ENCODE measurements at places on chromosomes 7 and 10.

GRCh38 chr10:72322280-72323058, 32.2 kb downstream of the DNAJB12 start:
- DNase-seq = no peak

DNA sequence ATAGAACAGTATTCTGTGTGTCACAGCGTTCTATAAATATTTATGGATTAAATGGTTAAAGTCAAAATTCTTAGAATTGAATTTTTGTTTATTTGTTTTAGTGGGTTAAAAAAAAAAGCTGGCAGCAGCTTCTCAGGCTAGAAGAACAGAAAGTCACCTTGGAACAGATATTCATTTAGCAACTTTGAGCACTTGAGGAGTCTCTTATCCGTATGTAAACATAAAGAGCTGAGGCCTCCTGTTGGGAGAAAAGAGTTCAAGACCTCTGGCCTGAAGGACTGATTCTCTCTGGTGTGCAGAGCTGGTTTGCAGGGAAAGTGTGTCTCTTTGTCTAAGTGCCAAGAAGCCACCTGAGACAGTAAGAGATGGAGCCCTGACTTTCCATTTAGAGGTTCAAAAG, 109.9 kb downstream of the HERPUD2 start:
- no peak for DNase-seq

DNA sequence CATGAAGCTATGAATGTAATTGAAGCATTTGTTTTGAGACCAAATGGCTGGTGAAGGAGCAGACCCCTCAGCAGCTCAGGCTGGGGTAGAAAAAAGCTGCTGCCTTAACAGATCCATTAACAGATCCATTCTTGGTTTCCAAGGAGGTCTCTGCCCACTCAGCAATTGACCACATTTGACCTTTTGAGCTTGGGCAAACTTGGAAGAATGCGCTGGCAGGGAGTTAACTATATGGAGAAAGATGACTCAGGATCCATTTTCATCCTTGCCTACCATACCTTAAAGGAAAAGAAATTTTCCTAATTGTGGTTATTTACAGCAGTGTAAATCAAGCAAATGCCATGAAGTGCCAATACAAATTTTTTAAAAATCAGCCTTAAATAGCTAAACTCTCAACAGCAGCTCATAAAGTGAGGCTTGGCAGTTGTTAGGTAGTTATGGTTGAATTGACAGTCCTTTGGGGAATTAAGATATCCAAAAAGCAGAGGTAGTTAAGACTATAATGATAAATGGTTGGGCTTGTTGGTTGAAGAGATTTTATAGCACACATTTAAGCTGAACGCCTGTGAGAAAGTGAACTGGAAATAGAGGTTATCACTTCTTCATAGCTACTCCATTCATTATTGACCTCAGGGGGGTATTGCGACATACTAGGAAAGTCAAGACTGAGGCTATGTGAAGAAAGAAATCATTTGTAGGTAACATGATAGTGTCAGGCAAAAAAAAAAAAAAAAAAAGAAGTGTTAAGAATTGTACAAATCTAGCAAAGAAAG, 83.9 kb downstream of the MKX start:
- no peak for DNase-seq

DNA sequence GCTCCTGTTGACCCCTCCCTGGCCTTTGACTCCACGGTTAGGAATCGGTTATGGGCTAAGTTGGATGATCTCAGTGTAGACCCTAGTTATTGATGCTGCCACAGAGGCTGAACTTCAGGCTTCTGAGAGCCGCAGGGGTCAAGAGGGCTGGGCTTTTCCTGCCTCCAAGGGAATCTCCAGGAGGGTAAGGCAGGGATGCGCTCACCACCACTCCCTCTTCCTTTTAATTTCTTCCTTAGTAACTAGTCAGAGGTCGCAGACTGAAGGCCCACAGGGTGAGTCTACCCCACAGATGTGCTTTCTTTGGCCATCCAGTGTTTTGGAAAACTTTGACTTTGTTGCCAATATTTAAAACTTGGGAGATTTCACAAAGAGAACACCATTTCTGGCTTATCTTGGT, 151.0 kb upstream of the TCF7L2 start:
- no peak for DNase-seq

DNA sequence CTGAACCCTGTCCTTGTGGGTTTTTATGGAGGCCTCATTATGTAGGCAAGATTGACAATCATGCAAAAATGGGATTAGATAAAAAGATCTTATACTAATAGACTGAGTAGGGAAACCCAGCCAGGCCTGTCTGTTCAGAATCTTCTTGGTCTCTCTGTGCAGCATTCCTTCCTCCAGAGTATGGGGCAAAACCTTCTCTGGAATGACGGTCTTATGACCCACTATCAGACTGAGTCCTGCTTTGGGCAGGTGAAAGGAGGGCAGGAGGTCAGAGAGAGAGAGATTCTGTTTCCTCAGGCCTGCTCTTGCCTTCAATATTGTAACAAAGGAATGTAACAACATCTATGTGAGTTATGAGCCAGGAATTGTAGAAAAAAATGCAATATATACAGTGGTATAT, 182.6 kb downstream of the DNAJC1 start:
- no peak for DNase-seq

GRCh38 chr7:3568516-3568915, 267.5 kb downstream of the SDK1 start:
- DNase-seq = peak; percentile 52

GRCh38 chr7:98232799-98233198, 19.2 kb downstream of the TECPR1 start:
- no peak for DNase-seq

DNA sequence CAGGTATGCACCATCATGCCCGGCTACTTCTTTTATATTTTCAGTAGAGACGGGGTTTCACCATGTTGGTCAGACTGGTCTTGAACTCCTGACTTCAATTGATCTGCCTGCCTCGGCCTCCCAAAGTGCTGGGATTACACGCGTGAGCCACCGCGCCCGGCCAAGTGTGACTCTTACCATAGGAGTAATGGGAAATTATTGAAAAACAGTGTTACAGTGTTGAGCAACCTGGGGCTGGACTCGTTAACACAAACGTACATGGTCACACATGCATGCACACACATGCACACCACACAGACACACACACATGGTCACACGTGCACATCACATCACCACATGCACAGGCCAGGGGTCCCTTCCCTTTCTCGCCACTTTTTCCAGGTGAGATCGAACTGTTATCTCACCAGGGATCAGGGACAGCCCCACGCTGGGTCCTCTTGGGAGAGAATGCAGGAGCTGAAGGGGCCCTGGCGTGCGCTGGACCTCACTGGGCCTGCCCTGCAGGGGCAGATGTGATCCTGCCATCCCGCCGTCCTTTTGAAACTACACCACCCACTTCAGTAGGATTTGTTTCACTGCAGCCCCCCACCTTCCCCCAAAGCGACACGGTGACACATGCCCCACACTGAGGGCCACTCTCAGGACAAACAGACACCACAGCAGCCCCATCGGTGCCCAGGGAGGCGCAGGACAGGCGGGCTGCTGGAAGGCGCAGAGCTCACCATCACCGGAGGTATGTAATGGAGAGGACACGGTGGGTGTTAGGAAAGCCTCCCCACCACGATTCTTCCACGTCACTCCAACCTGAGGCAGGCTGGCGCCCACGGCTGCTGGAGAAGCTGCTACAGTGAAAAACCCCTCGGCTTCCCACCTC, 10.2 kb downstream of the RADIL start:
- DNase-seq = no peak

DNA sequence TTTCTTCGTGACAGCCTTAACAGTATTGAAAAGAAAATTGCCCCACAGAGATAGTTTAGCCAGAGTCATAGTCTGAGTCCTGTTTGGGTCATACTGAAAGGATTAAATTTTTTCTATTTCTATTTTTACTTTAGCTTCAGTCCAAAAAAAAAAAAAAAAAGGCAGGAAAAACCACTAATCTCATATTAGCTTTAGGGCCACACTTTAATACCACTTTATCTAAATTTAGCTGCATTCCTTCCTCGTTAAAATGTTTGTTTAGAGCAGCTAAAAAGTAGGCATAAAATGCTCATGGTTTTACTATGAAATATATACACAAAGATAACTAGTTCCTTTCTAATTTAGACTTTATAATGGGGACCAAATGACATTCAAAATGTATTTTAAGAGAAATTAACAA, 216.5 kb upstream of the TMEM196 start:
- DNase-seq = no peak

DNA sequence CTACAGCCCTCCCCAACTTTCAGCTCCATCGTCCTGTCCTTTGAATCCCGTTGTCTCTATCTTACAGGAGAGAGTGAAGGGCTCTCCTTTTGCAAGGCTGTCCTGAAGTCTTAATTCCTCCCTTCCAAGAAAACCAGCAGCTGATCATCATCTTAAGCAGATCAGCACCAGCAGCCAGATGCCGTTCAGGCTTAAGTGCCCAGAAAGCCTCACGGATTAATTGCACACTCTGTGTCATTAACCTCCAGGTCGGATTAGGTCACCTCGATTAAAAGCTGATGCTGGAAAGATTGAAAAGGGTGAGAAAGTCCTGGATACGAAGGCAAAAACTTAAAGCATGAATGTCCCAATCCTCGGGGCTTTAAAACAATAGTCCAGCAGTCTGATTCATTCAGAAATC, 24.8 kb upstream of the ADARB2 start:
- DNase-seq = no peak

DNA sequence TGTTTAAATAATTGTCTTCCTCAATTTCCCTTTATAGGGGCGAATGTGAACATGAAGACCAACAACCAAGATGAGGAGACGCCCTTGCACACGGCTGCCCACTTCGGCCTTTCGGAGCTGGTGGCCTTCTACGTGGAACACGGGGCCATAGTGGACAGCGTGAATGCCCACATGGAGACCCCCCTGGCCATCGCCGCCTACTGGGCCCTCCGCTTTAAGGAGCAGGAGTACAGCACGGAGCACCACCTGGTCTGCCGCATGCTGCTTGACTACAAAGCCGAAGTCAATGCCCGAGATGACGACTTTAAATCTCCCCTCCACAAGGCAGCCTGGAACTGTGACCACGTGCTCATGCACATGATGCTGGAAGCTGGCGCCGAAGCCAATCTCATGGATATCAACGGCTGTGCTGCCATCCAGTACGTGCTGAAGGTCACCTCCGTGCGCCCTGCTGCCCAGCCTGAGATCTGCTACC, 42.1 kb downstream of the ASB4 start:
- DNase-seq = no peak

GRCh38 chr7:98110249-98111022, 3.8 kb downstream of the LMTK2 start:
- DNase-seq = peak; percentile 19

DNA sequence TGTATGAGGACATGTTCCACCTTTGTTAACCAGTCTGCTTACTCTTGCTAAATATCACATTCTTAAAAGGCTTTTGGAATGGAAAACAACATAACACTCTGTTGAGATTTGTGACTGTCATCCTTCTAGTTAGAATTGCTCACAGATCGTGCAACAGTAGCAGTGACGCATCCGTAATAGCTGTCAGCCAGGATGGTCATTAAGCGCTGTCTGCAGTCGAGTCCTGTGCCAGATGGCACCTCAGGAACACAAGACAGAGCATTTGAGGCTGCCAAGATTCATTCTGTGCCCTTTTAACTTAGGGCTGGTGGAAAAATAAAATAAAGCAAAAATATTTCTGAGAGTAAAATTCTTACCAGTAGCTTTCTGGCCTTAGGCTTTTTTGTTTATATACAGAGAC, 348.6 kb downstream of the ANKRD7 start:
- DNase-seq = peak; percentile 16

Data from NCI-H146 (cell line).